ENCODE measurements at places on chromosomes 13 and 19.

GRCh38 chr13:40613192-40613818 lies 53.1 kb downstream of the FOXO1 start:
- peak; percentile 17 for DNase-seq

GRCh38 chr13:110047496-110047895 lies 259.5 kb downstream of the COL4A1 start:
- DNase-seq, result no peak

DNA sequence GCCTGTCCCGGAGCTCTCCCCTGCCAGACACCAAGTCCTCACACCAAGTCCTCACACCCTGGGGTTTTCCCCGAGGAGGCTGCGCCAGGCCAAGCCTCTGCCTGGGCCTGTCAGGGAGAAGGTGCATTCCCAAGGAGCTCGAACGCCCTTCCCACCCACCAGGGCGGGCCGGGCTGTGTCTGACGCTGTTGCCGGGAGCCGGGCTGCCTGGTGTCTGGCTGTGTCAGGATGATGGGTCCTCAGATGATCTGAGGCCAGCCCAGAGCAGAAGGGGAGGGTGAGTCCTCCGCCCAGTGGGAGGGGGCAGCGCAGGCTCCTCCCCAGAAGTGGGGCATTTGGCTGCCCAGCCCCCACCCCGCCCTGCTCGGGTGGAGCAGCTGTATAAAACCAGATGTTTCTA lies 2.3 kb upstream of the HAS1 start:
- no peak for DNase-seq

GRCh38 chr19:5536337-5536894 lies 31.3 kb downstream of the TINCR start:
- no peak for DNase-seq

- DNase-seq, result no peak
Observed at GRCh38 chr13:98385606-98386005, 191.3 kb downstream of the STK24 start.

DNA sequence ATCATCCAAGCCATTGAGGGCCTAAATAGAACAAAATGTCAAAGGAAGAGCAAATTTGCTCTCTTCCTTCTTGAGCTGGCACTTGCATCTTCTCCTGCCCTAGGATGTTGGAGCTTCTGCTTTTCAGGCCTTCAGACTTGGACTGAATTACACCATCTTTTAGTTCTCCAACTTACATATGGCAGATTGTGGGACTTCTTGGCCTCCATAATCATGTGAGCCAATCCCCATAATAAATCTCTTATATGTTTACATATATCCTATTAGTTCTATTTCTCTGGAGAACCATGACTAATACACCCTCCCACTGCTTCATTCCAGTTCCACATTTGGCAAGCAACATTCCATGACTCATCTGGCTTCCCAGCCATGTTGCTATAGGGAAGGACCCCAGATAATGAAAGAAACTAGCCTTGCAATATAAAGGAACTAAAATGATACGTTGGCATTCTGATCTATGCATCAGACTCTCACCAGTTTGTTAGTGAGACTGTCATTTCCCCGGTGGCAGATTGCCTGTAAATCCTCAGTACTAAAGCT lies 11.0 kb upstream of the ACOD1 start:
- DNase-seq, result no peak

GRCh38 chr13:24124789-24125476 lies 35.6 kb upstream of the SPATA13 start:
- no peak for DNase-seq

DNA sequence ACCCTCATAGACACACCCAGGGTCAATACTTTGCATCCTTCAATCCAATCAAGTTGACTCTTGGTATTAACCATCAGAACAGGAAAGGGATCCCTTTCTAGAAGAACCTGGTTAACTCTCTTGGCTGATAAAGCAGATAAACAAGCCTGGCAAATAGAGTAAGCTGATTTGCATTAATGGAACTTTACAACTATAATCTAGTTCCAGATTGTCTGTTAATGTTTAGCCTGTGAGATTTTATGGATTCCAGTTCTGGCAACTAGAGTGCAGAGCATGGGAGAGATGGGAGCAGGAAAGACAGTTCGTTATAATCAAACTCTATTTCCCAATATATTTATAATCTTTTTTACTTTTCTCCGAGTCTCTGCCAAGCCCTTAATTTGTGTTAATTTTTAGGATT lies 272.6 kb upstream of the KLHL1 start:
- DNase-seq, result no peak

GRCh38 chr19:34900245-34900644 lies 26.5 kb upstream of the ZNF30 start:
- DNase-seq, result no peak

DNA sequence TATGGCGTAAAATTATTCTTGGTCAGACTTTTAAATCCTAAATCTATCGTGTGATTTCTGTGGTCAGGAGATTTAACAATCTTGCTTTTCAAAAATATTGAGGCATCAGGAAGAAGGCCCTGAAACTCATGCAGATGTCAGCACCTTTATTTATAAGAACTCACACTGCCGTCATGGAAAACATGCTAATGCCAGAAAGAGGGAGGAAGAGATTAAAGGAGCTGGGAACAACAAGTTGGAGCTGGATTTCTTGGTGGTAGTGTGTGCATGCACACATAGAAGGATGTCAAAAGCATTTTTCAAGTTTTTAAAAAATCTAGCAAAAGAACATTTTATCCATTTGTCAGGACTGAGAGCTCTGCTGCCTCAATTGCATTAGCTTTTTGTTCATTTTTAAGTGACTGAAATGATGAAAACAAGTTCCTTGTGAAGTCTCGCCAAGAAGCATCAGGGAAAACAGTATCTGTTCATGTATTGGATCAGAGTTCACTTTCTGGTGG lies 342.5 kb downstream of the SPRY2 start:
- no peak for DNase-seq

GRCh38 chr13:52009946-52010345 lies 1.3 kb downstream of the ATP7B start:
- DNase-seq, result no peak

DNA sequence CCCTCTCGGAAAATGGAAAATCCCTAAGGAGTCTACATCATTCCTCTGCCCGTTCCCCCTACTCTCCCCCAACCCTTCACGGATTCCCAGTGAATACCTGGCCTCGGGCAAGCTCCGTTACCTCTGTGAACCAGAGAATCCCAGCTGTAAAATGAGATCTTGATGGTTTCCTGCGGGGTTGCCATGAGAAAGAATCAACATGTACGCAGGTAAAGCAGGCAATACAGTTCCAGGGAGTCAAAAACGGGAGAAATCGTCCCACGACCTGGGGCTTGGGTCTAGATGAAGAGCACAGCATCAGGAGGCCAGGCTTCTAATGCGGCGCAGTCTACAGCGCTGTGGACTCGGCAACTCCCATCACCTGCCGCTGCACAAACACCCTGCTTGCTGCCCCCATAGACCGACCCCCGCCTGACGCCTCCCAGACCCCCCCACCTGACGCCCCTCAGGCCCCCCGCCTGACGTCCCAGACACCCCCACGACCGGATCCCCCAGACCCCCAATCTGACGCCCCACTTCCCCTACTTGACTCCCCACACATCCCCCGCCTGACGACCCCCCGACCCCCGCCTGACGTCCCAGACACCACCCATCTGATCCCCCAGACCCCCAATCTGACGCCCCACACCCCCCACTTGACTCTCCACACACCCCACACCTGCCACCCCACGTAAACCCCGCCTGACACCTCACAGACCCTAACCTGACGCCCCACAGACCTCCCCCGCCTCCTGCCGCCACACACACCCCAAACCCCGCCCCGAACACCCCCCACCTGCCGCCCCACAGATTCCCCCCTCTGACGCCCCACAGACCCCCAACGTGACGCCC lies 680 bp downstream of the LIG4 start:
- DNase-seq, result no peak
